ENCODE measurements at places on chromosomes 16 and 17.

DNA sequence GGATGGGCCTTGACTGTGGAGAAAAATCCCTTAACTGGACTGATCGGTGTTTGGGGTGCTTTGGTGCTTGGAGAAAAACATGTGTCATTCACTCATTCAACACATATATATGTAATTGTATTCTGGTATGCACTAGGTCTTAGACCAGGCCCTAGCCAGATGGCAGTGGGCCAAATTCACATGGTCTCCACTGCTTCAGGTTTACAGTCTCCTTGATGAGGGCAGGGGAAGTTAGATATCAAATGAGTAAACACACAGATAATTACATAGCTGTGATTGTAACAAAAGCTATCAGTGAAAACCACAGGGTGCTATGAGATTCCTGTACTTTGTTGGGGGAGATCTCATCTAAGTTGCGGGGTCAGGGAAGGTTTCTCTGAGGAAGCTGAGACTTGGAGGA is 78.8 kb downstream of the WWP2 start:
- DNase-seq, result no peak

GRCh38 chr16:66510711-66511601 is 39.0 kb downstream of the TK2 start:
- DNase-seq, result peak; percentile 69

- DNase-seq, result no peak
Measured at GRCh38 chr17:77375108-77375916, 234.5 kb downstream of the SEC14L1 start.

DNA sequence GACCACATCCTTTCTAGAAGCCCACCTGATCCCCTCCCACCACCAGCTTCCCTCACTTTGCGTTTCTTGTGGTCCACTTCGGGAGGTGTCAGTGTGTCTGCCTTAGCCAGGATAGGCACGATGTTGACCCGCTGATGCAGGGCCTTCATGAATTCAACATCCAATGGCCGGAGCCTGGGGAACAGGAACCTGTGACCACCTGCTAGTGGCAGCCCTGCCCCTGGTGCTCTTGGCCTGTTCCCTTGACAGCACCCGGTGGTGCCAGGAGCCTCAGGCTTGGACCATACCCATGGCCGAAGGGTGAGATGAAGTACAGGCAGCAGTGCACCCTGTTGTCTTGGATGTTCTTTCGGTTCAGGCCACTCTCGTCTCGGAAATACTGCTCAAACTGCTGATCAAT is 7.2 kb upstream of the MTMR4 start:
- no peak for DNase-seq

DNA sequence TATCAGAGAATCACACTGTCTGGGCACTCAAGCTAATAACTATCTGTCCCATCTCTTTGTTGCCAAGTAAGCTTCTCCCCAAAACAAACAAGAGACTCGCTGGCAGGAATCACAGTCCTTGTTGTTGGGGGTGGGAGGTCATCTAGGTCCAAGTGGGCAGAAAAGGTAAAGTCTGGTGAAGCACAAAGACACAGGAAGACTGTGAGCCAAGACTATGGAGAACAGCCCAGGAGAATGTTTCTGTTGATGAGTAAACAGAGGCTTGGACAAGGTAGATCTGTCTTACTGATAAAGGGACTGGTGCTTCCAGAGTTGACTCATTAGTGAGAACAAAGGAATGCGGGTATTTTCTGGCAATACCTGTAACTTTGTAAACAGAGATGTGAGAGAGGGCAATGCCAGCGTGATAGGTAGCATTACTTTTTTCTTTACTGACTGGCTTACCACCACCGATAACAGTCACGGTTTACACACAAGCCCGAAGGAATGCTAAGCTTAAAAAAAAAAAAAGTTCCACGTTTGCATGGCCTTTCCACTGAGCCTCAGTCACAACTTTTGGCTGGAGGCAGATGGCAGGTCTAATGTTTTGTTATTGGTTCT is 11.5 kb upstream of the MMD start:
- no peak for DNase-seq

- no peak for DNase-seq
Measured at GRCh38 chr17:37461668-37462067, 28.0 kb upstream of the DUSP14 start.

DNA sequence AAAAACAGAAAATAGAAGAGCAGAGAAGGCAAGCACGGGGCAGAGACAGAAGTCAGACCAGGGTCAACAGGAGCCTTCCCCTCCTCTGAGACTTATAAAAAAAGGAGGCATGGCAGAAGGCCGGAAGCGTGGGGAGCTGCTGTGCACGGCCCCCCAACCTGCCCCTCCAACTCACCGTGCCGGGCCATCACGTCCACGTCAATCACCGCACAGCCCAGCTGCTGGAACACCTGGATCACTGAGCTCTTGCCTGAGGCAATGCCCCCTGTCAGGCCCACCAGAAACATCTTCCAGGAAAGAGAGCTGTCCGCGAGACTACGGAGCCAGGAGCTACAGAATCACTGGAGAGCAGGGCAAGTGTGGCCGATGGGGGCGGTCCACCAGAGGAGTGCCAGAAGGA is 16.8 kb downstream of the DCAKD start:
- DNase-seq, result no peak

DNA sequence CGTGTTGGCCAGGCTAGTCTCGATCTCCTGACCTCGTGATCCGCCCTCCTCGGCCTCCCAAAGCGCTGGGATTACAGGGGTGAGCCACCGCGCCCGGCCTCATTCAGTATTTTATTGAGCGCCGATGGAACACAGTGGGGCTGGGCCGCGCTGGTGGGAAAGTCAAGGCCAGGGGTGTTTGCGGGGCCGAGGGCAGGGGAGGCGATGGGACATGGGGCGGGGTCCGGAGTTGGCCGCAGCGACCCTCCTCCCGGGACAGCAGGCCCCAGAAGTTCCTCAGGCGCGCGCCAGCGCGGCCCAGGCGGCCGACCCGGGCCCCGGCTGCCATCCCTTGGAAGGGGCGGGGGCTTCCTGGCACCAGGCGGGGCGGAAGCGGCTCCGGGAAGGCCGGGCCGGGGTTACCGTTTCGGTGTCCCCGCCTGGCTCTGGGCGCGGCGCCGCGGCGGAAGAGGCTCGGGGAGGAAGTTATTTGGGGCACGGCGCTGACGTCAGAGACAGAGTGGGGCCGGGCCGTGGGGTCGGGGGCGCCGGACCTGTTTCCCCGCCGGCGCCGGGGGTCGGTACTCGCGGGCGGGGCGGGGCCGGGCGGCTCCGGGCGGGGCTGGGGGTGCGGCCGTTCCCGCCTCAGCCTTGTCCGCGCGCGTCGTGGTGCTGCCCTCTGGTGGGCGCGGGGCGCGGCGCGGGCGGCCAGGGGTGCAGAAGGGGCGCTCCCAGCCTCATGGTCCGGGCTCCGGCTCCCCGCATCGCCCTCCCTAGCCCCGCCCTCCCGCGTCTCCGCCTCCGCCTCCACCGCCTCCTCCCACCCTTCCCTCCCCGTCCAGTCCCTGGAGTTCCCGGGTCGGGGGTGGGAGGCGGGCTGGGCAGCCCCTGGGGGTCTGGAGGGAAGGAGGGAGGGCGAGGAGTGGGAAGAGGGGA is 952 bp upstream of the PRSS27 start:
- DNase-seq, result peak; percentile 70

- peak; percentile 7 for DNase-seq
Measured at GRCh38 chr17:16938496-16939207, 33.3 kb downstream of the TNFRSF13B start.

DNA sequence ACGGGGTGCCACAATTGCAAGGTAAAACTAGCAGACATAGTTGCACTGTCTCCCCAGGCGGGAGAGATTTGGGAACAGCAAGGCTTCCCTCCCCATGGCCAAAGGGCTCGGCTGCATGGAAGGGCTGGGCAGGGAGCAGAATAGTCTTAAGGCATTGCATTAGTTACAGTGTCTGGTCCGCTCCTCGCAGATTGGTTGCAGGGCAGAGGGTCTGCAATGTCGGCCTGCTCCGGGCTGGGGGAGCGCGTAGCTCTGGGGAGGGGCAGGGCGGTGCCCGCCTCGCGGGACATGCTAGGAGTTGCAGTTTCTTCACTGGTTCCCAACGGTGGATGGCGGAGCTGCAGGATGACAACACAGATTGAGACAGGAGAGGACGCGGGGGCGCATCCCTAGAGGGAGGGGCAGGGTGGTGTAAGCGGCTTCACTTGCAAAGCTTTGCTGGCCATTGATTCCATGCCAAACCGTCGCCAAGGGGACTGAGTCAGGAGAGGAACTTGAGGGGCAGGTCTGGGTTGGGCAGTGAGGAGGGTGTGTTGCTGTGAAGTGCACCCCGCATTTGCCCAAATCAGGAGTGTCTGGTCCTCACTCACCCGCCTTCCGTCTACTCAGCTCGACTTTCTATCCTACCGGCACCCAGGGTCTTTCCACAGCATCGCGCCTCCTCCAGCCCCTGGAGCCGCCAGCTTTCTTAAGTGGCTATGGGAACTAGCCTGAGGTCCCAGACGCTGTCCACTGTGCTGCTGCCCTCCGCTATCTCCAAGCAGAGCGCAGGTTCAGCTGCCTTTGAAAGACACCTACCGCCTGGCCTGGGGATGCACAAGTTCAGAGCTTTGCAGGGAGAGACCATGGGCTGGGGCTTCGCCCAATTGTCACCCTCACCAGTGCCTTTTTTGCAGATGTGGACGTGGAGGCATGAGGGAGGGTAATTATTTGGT is 1748.9 kb downstream of the TP53TG3F start:
- DNase-seq, result no peak

GRCh38 chr16:55364811-55365210 is 40.8 kb downstream of the IRX6 start:
- no peak for DNase-seq

GRCh38 chr16:67976205-67976604 is 4.1 kb downstream of the DPEP3 start:
- no peak for DNase-seq

GRCh38 chr17:7823581-7824001 is 10.4 kb upstream of the KDM6B start:
- no peak for DNase-seq

DNA sequence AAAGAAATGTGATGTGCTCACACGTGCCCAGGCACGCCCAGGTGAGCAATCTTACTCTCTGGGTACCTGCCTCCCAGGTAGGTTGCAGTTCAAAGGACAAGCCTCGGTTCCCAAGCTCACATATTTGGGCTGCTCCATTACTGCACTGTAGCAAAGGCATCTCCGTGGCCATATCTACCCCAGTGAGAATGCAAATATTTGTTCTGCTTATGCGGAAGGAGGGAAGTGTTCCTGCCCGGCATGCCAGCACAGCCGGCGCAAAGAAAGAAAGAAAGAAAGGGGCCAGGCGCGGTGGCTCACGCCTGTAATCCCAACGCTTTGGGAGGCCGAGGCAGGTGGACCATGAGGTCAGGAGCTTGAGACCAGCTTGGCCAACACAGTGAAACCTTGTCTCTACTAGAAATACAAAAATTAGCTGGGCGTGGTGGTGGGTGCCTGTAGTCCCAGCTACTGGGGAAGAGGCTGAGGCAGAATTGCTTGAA is 30.7 kb downstream of the SLC43A2 start:
- no peak for DNase-seq
